ENCODE measurements at places on chromosomes 13 and 19. TPM values are rescaled to one million over a fixed set of nuclear protein-coding genes. Genes with fewer than 3 reads are reported as not detected.
A peak's percentile ranks its signal among the peaks of the same experiment; 100 is the strongest.

- DNase-seq: peak; percentile 45
Measured at GRCh38 chr19:49331616-49332055, 3.6 kb upstream of the CD37 start.

ZNF155 gene
- total RNA-seq: 6.5 TPM

SERTM1 gene
- total RNA-seq: 0.41 TPM

KIR3DL3 gene
- total RNA-seq: not detected

GRCh38 chr19:5703819-5704818 is 14.0 kb downstream of the RPL36 start:
- no peak for DNase-seq

- DNase-seq: peak; percentile 22
Measured at GRCh38 chr13:104301171-104301975, 1235.2 kb upstream of the SLC10A2 start.

ATP1A3 gene
- 3.4 TPM for total RNA-seq

GRCh38 chr13:72985610-72986009 is 73.2 kb upstream of the KLF5 start:
- no peak for DNase-seq

DNA sequence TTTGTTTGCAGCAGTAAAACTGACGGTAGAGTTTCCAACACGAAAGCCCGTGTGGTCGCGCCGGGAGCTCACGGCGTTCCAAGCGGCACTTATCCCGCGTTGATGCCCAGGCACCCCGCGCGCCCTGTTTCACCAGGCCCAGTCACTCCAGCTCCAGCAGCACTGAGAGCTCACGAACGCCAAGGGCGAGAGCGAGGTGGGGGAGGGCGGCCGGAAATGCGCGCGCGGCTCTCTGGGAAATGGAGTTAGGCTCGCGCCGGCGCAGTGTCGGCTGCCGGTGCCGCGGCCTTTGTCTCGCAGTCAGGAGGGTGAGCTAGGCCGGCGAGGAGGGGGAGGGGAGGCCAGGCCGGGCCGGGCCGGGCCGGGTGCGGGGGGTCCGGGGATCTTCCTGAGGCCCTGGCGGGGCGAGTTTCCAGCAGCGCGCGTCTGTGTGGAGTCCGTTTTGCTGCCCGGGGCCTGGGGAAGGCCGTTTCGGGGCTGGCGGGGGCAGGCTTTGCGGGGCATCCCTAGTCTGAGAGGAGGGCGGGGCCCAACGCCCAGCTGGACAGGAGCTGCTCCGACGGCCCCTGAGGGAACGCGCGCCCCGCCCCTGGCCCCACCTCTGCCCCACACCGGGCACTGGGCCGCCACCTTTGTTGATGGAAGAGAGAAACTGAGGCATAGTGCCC is at the start of gene ZNF135:
Gene ZNF135, plus strand, starts transcription at position 280 of the 668 bp plus-strand sequence. CDS start 721 bp downstream, outside the sequence.
- DNase-seq: peak; percentile 72

DNA sequence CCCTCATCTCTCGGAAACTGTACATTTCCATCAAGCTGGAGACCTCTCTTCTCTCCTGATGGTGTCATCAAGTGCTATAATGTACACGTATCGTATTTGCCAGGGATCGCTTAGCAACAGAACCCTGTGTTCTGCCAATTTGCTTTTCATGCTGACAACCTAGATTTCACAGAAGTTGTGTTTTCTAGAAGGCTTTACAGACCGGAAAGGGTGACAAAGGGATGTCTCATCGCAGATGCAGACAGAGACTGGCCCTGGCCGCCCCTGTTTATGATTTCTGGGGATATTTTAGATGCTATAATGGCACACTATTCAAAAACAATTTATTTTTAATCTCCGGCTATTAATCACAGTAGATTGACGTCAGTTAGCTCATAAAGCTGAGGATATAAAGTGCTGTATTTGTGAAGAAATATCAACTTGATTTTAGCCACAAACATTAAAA is 291.4 kb downstream of the IRS2 start:
- peak; percentile 81 for DNase-seq

DNA sequence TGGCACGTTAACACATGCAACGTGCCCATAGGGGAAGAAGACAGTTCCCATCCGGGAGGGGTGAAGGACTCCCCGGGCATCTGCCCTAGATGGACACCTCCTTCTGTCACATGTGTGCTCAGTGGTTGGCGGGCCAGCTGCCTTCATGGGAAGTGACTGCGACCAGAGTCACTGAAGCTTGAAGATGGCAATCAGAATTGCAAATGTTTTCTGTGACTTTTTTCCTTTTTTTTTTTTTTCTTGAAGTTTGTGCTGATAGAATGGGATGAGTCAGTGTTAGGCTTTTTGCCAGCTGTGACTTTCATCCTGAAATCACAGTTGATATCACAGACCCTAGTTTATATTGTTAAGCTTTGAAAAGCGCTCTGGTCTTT is 109.2 kb upstream of the MCF2L start:
- peak; percentile 39 for DNase-seq

- no peak for DNase-seq
Measured at GRCh38 chr19:12230751-12231733, 63.6 kb downstream of the ZNF44 start.

POU2F2 gene
- 8.3 TPM for total RNA-seq

LATS2 gene
- 46.7 TPM for total RNA-seq

GPC6 gene
- 81.8 TPM for total RNA-seq

DNA sequence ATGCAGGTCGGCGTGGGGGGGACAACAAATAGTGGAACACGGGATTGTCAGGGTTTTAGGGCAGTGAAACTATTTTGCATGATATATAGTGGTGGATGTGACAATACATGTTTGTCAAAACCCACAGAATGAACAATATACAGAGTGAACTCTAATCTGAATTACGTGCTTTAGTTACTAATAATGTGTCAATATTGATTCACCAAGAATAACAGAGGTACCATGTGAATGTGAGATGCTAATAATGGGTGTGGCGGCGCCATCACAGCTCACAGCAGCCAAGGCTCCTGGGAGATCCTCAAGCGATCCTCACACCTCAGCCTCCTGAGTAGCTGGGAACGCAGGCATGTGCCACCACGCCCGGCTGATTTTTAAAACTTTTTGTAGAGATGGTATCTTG is 12.9 kb downstream of the ELAVL1 start:
- DNase-seq: no peak

ZNF540 gene
- total RNA-seq: 0.77 TPM

DNA sequence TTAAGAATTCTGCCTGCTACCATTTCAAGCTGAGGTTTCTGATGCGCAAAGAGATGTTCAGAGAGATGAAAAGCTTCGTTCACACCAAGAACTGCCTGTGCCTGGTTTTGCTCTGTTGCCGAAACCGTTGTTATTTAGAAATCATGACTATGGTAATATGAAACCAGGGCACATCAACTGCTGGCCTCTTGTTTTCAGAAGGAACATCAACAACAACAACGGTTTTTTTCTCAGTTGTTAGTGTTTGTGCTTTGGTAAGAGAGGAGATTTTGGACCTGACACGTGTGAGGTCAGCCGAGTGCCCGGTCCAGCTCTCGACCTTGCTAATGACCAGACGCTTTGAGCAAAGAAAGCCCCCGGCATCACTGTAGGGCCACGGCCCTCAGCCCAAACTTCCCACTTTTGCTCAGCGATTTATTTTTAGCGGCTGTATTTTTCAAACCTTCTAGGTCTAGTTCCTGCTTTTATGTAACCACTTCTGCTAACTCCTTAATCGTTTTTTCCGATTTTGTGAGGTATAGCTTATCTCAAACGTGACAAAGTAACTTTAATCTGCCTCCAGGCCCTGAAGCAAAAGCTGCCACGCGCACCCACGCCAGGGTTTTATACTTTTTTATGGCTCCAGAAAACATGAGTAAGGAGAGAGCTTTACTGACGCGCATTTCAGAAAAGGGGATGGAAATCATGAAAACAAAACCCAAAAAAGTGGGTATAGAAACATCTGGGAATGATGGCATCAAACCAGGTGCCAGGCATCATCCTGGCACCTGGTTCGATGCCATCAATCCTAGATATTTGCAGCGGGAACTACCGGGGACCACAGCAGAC is 42.0 kb downstream of the KLF2 start:
- DNase-seq: no peak

VSTM1 gene
- total RNA-seq: not detected

- peak; percentile 95 for DNase-seq
Measured at GRCh38 chr13:24511019-24511815, 1.4 kb downstream of the PARP4 start.

DNA sequence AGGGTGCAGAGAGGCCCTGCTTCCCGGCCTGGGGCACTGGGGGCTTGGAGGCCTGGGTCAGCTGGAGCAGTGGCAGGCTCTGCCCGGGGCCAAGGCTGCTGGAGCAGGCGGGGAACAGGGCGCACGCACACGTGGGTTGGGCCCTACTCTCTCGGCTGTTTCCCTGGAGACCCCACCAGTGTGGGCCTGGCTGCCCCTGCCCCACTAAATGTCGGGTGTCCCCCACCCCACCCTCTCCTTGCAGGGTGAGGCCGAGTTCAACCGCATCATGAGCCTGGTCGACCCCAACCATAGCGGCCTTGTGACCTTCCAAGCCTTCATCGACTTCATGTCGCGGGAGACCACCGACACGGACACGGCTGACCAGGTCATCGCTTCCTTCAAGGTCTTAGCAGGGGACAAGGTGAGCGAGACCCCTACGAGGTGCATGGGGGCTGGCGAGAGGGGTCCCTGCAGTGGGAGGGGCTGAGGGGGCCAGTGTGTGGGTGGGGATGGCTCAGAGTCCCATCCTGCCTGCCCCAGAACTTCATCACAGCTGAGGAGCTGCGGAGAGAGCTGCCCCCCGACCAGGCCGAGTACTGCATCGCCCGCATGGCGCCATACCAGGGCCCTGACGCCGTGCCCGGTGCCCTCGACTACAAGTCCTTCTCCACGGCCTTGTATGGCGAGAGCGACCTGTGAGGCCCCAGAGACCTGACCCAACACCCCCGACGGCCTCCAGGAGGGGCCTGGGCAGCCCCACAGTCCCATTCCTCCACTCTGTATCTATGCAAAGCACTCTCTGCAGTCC is 15.3 kb downstream of the CAPN12 start:
- no peak for DNase-seq

FOXA3 gene
- total RNA-seq: 0.59 TPM

DNA sequence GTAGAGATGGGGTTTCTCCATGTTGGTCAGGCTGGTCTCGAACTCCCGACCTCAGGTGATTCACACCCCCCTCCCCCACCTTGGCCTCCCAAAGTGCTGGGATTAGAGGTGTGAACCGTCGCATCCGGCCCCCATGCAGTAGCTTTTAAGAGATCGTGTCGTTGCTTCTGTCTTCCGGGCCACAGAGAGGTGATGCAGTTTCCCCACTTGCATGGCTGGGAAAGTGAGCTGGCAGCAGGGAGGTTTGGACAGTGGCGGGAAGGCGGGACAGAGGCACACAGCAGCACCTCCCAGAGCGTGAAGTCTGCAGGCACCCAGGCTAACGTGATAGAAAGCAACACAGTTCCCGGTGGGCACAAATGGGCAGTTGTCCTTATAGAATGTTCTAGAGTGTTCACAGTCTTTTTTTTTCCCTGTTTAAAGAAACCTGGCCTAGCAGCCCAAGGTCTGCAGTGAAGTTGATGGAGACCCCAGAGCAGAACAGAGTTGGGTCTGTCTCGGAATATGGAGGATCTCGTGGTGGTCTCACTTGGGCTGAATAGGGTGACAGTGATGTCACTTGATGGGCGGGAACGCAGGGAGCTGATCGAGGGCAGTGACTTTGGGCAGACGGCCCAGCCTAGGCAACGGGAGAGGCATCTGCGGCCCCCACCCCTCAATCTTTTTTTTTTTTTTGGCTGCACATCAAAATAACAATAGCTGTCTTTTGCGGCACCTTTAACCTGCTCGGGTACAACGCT is 4.9 kb downstream of the UHRF1 start:
- peak; percentile 49 for DNase-seq

DAND5 gene
- total RNA-seq: 0.14 TPM

DNA sequence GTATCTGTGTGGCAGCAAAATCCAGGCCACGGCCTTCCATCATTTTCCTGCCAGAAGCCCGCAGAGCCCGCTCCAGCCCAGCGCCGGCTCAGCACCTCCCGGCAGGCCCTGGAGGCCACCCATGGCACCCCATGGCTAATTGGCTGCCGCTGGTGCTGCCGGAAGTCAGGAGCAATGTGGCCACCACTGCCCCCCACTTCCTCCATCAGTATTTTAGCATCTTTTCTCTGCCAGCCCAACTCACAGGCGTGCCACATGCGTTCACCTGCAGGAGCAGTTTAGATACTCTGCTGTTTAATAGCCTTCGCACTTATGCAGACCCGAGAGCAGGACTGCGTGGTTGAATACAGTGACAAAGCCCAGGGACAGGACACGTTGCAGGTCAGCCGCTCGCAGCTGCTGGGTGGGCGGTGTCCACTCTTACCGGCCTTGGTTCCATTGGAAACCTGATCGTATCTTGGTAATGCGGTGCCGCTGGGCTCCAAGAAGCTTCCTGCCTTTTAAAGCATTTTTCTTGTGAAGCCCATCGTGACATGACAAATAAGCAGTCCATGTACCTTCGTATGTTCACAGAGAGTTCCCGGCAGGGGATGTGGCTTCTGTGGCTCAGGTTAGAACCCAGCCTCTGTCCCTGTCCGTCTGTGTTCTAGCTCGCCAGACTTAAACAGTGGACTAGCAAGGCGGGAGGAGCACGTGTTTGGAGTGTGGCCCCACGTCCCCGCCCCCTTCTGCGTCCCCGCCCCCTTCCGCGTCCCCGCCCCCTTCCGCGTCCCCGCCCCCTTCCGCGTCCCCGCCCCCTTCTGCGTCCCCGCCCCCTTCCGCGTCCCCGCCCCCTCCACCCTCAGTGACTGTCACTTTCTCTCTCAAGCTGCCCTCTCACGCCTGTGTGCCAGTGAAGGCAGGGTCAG is 162.0 kb upstream of the SOX1 start:
- DNase-seq: no peak

DNA sequence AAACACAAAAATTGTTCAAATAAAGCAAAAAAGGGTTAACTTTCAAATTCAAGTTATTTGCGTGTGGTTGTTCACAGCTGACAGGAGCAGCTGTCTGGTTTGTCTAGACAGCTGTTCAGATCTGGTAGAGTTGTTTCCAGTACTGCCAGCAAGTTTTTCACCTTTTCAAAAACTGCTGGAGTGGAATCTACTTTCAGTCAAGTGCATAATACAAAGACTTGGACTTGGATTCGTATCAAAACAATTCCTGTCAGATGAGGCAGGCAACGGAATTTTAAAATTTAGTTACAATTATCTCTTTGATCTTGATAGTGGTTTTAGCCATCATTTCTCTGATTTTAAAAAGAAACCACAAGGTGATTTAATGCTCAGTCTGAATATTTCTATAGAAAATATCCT is 51.7 kb upstream of the EEF1AKMT1 start:
- DNase-seq: peak; percentile 86

- no peak for DNase-seq
Measured at GRCh38 chr13:58597552-58597951, 966.0 kb downstream of the PCDH17 start.

- DNase-seq: peak; percentile 48
Measured at GRCh38 chr13:95485045-95485517, 67.4 kb upstream of the CLDN10 start.

DNA sequence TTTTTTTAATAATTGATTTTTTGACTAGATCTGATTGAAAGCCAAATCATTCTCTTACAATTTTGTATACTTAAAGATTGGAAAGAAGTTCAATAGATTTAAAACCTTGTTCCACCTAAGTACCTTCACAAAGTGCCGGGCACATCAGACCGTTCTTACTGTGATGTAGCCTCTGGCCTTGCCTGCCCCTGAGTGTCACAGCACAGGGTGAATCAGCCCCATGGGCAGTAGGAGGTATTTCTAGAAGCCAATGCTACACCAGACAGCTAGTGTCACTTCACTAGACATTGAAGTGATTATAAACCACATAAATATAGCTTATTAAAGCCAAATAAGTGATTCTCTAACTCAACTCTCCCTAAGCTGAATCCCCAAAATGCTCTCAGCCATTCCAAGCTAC is 131.3 kb downstream of the LACC1 start:
- peak; percentile 31 for DNase-seq

AXL gene
- 156 TPM for total RNA-seq

Measured in astrocyte (in vitro differentiated cells and primary cell).